Activated CD4-positive, CD25-positive, alpha-beta regulatory T cell treated with anti-CD3 and anti-CD28 coated beads, Interleukin-2, amount 50 U/mL, for 24 hours (primary cell): ENCODE measurements at places on chromosomes 1 and 21.

DNA sequence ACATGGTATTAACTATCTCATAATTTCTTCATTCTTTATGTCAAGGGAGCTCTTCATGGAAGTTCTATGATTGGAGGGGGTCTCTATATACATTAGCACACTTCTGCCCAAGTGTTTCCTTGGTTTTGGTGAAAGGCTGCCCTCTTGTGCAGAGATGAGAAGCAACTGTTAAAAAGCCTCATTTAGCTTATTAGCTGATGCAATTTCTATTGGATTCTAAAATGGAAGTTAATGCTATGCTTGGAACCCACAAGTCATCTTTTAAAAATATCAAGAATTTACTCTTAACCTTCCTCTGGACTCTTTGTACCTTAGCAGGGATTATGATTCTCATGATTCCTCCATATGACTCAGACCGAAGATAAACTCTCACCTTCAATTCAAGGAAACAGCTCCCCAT, 328.9 kb downstream of the PTBP2 start:
- no peak for ATAC-seq

DNA sequence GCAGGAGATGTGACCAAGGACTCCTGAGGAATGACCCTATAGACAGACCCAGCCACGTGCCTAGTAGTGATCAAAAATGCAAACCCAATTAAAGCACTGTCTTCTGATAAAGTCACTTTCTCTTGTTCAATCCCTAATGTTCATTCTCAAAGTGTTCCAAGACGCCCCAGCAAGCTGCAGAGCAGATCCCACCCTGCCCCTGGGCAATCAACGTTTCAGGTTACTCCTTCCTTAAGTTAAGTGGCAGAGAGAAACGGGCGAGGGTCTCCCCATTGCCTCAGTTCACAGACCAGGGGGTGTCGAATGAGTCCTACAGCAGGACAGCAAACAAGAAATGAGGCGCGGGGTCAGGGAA, 699 bp upstream of the RGS2 start:
- no peak for ATAC-seq

DNA sequence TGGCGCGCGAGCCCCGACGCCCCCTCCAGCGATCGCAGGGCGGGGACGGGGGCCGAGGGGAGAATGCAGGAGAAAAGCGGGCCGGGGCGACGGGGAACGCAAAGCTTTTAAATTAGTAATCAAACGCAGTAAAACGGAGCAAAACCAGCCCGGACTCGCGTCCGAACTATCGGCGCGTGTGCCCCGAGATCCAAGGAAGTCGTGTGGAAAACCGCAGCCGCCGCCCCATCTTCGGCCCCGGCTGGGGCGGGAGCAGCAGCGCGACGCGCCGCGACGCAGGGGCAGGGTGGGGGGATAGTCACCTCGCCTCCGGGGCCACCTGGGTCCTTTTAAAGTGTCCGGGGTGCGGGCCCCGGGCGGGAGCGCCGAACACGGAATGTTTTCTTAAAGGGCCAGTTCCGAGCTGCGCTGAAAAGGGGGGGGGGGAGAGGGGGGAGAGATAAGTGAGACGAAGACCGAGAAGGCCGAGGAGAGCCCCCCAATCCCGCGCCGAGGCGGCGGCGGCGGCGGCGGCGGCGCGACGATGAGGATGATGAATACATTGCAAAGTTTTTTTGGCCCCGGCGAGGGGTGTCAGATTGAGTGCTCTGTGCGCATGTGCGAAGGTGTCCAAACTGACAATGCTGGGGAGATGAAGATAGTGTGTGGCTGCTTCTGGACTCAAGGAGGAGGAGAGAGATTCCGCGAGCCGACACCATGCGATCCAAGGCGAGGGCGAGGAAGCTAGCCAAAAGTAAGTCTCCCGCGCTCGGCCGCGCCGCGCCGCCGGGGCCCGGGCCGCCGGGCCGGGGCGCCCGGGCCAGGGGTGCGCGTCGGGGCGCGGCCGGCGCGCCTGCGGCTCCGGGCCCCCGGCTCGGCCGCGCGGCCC, at the start of gene PRDM16:
TSS of gene PRDM16 (plus strand) at position 640 of the 868 bp plus-strand sequence. CDS start at position 697, 57 bp downstream.
- no peak for ATAC-seq

DNA sequence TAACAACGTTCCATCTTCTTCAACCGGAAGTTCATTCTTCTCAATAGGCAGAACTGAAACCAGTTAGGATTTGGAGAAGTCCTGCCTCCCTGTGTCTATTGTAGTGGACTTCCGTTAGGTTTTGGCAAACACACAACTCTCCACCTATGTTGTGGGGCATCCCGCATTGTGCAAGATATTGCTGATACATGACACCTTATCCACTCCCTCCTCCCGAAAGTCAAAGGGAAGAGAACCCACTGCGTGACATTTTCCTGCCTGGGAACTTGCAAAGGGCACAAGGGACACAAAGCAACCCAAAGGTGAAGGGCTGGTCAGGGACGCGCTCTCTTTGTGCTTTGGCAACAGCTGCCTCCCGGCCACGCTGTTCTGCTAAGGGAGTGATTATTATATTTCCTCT, 164.8 kb downstream of the TPR start:
- no peak for ATAC-seq

DNA sequence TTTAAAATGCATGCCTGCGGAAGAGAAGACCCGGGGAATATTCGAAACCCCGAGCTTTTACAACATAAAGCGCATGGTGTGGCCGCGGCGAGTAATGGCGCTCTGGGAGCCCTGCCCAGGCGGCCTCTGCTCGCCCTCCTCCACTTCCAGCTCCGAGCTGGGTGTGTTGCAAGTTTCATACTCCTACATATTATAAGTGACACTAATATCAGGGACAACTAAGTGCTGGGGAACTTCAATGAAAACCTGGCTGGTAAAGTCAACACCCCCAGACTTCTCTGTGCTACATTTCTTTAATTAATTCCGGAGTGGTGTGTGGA, 11.8 kb downstream of the SIM2 start:
- no peak for ATAC-seq

DNA sequence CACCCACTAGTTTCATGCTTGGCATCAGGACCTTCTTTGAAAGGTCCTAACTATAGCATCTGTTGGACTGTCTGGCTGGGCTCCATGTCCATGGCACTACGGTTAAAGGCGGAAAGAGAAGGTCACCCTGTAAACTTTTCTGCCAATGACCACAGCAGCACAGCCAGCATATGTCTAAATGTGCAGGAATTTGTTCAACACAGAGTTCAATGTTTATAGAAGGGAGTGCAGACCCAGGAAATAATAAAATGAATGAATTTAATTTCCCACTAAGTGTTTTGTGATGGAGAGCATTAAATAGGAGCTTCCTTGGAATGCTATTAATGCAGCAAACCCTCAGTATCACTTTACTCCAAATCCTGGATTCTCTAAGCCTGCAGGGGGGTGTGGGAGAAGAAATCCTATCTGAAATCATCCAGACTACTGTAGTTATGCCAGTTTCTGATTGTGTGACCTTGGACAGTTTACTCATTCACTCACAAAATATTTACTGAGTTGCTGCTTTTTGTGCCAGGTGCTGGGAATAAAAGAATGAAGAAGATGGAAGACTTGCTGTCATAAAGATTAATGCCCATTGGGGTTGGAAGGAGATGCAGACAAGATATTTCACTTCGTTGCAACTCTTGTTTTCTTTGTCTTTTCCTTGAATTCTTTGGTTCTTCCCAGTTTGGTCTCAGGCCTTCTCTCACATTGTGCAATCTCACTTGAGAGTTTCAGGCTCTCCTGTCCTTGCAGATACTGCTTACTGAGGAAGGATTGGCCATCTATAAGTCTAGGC, 195.0 kb downstream of the ROR1 start:
- ATAC-seq = no peak
